Heart right ventricle (tissue), 16 donors: ENCODE measurements at places on chromosomes 3 and 15. TPM values are rescaled to one million over a fixed set of nuclear protein-coding genes. Genes with fewer than 3 reads are reported as not detected.

DNA sequence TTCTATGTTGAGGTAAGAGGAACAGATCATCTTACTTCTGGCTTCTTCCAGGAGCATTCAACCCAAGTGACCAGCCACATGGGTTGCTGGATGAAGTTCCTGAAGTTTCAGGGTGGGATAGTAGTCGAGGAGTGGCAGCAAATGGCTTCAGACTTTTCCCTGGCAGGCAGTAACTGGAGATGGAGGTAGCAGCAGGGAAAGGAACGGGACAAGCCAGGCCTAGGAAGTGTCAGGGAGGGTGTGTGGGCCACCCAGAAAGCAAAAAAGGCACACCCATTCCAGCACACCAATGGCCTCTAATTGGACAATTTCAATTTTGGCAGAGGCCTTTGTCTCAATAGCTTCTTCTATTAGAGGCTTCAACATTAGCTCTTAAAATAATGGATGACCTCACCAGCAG is 498.6 kb upstream of the ATP11B start:
- DNase-seq: no peak

GRCh38 chr3:184467171-184467570 is 87.3 kb downstream of the CHRD start:
- DNase-seq: no peak

DNA sequence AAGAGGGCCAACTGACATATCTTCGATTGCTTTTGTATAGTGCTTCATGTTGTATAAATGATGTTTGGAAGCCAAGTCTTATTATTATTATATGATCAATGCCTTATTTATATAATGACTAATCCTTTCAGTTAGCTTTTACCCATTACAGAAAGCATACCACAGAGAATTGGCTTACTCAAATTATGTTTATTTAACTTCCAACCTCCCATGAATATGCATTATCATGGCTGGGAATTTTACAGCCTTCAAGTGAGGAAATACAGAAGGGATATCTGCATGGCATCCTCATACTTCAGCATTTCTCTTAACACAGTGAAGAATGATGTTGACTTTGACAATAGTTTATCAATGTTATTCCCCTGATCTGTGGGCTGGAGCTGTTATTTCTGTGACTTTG is 225.9 kb upstream of the GAP43 start:
- DNase-seq: no peak

DNA sequence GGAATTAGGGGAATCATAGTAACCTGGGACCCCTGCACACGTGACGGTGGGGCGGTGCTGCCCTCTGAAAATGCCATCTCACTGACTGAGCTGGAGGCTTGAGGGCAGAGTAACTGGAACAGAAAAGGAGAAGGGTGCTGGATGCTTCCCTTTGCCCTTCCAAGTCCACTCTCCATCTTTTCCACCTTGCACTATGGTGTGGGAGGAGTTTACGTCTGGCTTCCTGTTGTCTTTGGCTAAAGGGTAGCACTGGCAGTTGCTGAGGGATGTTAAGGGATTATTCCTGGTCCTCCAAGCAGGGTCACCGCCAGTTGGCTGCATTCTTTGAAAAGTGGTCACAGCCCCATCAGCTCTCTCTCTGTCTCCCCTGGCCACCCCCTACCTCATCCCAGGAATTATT is 129.4 kb upstream of the SNTN start:
- no peak for DNase-seq

DNA sequence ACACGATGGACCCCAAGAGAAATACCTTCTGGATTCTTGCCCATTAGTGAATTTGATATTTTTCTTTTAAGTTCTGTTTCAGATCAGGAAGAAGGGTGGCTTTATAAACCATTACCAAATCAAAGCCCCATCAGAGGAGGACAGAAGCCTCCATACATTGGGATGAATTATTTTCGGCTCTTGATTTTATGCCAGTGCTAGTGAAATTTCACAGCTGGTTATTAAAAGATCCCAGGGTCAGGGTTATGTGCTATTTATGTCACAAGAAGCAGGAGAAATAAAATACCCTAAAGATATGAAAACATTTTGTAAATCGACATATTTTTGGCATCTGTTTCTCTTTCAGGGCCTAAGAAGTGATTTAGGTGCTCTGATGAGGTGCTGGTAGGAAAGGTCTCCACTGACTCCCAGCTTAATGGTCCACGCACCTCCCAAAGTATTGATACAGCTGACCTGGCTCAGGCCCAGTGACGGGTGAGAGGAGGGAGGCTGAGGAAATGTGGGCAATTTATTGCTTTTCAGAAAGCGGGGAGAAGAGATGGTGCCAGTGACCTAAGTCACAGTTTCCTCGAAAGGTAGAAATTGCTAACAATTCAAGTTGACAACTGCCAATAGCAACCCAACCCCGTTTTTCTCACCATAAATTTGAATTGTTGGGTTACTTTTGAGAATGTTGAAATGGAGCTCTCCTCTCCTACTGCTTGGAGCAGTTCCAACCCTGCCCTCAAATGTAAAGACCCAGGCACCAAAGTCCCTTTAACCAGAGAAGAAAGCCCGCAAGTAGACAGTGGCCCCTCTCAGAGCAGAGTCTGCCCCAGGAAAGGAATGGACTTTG is 315.6 kb upstream of the NR2E3 start:
- no peak for DNase-seq

DNA sequence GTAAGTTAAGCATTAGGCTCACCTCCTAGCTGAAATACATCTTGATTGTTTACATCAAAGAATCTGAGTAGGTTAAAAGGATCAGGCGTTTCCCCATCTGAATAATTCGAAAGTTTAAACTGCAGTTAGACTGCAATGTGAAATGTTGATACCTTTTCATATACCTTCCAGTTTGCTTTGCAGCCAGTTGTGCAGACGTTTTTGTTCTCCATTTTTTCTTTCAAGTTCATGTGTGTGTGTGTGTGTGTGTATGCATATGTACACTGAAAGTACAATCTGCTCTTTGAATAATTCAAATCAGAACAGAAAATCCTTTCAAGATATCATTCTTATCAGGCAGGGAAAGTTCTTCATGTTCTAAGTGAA is 2.9 kb downstream of the ITPR1 start:
- no peak for DNase-seq

GRCh38 chr3:144407335-144407734 is 435.7 kb downstream of the DIPK2A start:
- no peak for DNase-seq

DNA sequence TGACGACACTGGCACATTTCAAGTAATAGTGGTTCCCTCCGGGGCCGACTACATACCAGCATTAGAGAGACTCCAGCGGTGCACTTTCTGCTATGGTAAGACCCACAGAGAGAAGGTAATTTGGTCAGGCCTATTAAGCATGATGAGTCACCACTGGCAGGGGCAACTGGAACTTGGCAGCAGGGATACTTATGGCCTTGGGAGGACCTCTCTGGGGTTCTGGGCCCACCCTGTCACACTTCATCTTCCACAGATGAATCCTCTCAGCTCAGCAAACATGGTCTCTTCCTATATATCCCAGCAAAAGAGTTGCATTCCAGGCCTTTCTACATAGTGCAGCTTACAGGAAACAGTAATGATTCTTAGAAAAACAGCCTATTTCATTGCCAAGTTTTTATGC is 88.0 kb downstream of the PIK3R4 start:
- peak; percentile 8 for DNase-seq

DNA sequence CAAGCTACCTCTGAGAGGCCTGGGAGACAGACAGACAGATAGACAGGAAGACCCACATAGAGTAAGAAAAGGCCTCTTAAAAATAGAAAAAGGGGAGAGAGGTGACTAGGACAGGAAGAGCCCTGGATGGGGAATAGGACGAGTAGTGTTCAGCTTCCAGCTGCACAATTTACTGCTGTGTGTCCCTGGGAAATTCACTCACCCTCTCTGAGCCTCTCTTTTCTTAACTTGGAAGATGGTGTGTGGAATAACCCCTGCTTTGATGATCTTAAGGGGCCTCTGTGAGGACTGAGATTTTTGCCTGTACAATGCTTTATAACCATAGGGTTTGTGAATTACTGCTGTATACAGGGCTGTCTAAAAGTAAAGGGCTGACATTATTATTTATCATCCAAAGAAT is 37.5 kb downstream of the FEM1B start:
- DNase-seq: no peak

DNA sequence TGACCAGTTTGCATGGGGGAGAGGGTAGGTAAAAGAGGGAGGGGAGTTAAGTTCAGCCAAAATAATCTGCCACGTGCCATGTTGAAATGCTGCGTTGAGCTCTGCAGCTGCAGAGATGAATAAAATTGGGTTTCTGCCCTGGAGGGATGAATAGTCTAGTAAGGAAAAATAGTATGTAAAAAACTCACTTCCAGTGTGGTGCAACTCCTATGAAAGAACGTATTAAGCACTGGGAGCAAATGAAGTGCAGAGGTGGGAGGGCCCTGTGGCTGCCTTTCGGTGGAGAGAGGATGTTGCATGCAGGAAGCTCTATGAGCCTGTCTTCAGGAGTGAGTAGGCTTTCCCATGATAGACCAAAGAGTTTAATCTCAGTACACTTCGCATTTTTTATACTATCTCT is 8.6 kb downstream of the CEP63 start:
- no peak for DNase-seq

DNA sequence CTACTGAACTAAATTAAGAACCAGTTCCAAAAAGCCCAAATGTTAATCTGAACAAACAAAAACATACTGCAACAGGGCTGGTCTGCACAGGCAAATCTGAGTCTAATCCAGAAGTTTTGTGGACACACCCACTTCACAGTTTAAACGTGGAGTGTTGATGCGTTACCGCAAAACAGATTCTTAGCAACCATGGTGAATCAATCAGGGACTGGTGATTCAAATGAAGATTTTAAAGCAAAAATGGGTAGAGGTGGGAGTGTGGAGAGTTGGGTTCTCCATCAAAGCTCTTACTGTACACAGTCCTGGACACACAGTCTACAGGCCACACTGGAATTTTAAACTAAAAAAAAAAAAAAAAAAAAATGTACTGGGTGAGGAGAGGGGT is 5.2 kb downstream of the ANXA2 start:
- DNase-seq: no peak

GRCh38 chr3:13414040-13414729 is 5.9 kb downstream of the NUP210 start:
- peak; percentile 35 for DNase-seq

DNA sequence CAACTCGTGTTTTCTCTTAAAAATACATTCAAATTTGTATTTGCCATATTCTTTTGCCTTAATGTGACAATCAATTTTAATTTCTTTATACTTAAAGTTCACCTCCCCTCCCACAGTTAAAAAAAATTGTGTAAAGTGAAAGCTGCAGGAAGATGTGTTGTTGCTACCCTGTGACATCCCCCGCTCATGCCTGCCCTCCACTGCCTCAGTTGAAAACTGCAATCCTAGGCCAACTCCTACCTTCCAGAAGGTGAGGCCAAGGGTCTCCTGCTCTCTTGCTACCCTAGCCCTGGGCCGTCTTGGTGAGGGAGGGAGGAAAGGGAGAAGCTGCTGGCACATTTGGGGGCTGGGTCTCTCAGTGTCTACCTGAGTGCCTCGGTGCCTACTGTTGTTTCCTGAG is 57.0 kb upstream of the CMTM7 start:
- DNase-seq: no peak

DNA sequence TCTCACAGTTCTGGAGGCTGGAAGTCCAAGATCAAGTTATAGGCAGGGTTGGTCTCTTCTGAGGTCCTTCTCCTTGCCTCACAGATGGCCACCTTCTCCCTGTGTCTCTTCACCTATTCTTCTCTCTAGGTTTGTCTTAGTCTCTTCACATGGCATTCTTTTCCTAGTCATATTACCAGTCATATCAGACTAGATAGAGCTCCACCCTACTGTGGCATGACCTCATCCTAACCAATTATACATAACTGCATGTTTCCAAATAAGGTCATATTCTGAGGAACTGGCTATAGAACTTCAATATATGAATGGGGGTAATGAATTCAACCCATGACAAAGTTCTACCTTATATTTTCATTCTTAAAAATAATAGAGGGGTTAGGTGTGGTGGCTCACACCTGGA is 196.4 kb upstream of the UBE3A start:
- DNase-seq: no peak

The AGBL1 gene
- not detected for polyA plus RNA-seq

The IQCF6 gene
- not detected for polyA plus RNA-seq

The ACKR4 gene
- 3.6 TPM for polyA plus RNA-seq

The KCNH8 gene
- 0.03 TPM for polyA plus RNA-seq

The CCR9 gene
- polyA plus RNA-seq: not detected
